ENCODE measurements at places on chromosomes 6 and 20.

DNA sequence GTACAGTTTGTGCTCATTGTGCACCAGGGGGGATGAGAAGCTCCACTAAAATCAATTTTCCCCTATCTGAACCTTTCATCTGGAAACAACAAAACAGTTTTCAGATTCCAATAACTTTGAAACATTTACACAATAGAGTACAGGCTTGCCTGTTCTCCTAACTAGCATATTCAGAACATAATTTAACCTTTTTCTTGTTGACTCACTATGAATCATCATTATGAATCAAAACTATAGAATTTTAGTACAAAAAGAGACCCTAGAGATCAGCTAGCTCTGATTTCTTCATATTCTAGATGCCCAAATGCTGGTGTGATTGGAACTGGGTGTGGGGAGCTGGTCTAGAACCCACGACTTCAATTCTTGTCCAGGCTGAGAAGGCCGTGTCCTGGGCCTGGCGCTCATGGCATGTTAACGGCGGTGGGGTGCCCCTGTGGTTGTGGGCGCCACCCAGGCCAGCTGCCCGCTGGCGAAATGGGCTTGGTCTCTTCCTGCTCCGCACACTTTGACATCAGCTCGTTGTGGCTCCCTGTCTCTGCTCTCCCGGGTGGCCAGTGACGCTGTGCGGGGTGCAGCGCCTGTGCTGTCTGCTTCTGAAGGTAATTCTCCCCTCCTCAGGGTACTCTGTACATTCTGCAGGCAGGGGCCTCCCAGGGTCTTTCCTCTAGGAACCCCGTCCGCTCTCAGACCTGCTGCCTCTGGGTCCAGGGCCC lies 29.9 kb upstream of the AGPAT4 start:
- no peak for DNase-seq

DNA sequence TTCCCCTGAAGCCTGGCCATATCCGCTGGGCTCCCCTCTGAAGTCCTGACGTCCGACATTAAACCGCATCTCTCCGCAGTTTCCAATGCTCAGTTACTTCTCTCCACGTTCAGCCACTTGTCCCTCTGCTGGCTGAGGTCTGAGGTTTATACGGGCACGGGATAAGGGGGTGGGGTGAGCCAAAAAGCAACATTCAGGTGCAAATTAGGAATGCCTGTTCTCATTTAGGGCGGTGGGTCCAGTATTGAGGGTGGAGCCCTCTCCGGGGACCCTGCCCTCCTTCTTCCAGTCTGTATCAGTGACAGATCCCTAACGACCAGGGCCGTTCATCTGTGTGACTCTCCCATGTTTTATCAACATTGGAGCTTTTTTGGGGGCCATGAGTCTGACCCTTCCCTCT lies 1454.4 kb downstream of the HACE1 start:
- no peak for DNase-seq

DNA sequence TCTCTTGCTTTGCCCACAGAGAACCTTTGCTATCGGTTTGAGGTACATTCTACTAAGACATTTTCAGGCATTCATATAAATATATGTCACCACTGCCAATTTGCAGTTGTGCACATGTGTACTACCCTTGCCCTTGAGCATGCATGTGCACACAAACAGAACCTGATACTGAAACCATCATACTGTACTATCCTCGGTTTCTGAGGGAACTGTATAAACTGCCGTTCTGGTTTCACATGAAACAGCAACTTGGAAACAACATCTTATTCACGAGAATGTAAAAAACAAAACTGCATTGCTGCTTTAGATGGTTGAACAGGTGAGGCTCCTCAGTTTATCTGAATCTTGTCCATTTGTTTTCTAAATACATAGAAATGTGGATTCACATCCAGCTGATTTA lies 151.2 kb upstream of the TMEM170B start:
- DNase-seq: no peak

GRCh38 chr20:44572551-44573500 lies 9.6 kb upstream of the PKIG start:
- DNase-seq: peak; percentile 86

DNA sequence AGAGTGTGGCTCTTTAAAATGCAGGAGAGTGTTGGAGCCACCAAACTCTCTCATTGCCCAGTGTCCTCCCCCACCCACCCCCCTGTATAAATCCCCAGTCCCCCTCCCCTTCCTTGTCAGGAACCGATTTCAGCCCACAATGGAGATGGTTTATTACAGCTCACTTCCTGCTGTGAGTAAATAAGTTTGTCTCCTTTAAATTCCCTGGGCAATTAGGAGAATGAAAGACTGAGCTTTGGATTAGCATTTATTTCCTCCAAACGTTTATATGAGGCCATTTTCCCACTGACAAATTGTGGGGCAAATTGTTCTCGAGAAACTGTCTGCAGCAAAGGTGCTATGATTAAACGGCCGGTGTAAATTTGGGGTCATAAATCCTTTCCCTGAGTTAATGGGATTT lies 128.8 kb downstream of the DHX35 start:
- no peak for DNase-seq

DNA sequence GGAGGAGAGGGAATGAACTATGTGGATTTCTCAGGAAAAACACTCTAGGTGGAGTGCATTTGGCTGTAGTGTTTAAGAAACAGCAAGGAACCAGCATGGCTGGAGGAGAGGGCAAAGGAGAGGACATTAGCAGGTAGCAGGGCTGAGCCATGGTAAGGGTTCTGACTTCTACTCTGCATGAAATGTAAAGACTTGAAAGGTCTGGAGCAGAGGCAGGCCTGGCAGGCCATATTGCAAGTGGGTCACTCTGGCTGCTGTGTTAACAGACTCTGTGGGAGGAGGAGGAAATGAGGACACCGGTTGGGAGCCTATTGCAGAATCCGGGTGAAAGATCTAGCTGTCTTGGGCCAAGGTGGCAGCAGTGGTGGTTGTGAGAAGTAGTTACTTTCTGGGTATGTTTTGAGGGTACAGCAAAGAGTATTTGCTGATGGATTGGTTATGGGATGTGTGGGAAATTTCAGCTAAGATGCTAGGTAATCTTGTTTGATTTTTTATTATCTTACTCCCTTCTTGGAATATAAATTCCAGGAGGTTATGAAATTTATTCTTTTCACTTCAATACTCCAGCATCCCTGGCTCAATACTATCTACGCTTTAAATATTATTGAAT lies 115.9 kb upstream of the BCLAF1 start:
- no peak for DNase-seq

GRCh38 chr20:40604416-40604815 lies 84.6 kb downstream of the MAFB start:
- no peak for DNase-seq

DNA sequence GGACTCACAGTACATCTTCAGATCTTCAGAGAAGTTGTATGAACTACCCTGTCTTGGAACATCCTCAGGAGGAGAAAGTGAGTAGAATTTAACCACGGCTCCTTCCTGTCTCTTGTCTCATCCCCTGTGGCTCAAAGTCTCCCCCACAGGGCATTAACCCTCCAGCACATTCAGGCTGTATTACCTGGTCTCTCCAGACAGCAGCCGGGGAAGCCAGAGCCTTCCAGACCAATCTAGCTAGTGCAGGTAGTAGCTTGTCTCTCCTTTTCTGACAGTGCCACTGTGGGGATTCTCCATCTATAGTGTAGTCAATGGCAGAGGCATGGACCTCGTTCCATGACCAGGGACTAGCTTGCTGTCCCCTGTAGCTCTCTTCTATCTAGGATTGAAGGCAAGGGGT lies 16.9 kb upstream of the ELMO2 start:
- DNase-seq: no peak

- DNase-seq: no peak
These were observed 36.9 kb downstream of the UTRN start for GRCh38 chr6:144321839-144322591.

GRCh38 chr6:117409420-117409819 lies 16.3 kb downstream of the ROS1 start:
- DNase-seq: no peak

GRCh38 chr20:461254-462198 lies 807 bp downstream of the TBC1D20 start:
- peak; percentile 77 for DNase-seq

DNA sequence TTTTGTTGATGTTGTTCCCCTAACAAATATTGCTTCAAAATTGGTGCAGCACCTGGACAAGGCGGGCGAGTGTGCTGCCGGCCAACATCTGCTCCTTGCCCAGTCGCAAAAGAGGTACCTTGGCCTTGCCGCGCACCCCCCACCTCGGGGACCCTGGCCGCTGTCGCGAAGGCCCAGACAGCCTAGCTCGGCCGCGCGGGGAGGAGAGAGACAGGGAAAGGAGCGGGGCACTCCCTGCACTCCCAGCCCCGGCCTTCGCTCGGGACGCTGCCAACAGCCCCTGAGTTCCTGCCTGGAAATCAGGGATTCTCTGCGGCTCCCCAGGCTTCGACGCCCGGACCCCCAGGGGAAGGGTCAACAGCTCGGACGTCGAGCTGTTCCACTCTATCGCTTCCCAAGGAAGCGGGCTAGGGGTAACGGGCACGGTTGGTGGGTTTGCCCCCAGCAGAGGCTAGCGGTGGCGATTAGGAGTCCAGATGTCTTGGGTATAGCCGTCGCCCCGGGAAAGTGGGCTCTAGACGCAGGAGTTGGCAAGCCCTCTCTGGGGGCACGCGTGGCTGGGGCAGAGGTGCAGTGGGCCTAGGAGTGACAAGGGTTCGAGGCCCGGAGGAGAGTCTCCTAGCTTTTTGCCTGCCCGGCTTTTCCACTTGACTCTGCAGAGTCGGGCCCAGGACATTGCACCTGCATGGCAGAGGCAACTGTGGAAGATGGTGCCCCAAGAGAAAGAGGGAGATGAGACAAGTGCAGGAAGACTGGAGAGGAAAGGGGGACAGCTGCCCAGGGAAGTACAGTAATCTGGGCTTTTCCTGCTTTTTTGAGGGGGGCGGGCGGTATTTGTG lies 8.2 kb downstream of the POU3F2 start:
- peak; percentile 60 for DNase-seq

GRCh38 chr6:142207265-142207877 lies 60.3 kb downstream of the VTA1 start:
- no peak for DNase-seq
